Cardiac muscle cell (in vitro differentiated cells and primary cell): ENCODE measurements at places on chromosomes 3 and 15. TPM values are rescaled to one million over a fixed set of nuclear protein-coding genes. Genes with fewer than 3 reads are reported as not detected.

The WDR93 gene
- total RNA-seq, result 0.06 and 0.70 TPM in 2 replicates

The TMC3 gene
- total RNA-seq, result 0.21 and 0.32 TPM in 2 replicates

The HTD2 gene
- 9.9 and 11.8 TPM in 2 replicates for total RNA-seq

The STIMATE gene
- 9.0 and 17.4 TPM in 2 replicates for total RNA-seq

The ACSBG1 gene
- total RNA-seq, result 0.24 and 1.6 TPM in 2 replicates

The NR1I2 gene
- 0.06 TPM in 1 of 2 replicates, not detected in the other for total RNA-seq

The HAUS2 gene
- total RNA-seq, result 19.1 and 26.9 TPM in 2 replicates

The ADGRG7 gene
- total RNA-seq, result 43.2 and 46.5 TPM in 2 replicates

The ABI3BP gene
- 0.21 and 0.54 TPM in 2 replicates for total RNA-seq

The GMNC gene
- not detected in 2 replicates for total RNA-seq

The USP19 gene
- 103 and 122 TPM in 2 replicates for total RNA-seq

The ZNF197 gene
- 22.3 and 52.5 TPM in 2 replicates for total RNA-seq

The RBPMS2 gene
- total RNA-seq, result 18.4 and 35.4 TPM in 2 replicates

The BCL6 gene
- total RNA-seq, result 5.7 and 12.7 TPM in 2 replicates

The NOX5 gene
- total RNA-seq, result 0.12 and 0.25 TPM in 2 replicates

The SLC22A14 gene
- 0.07 and 0.12 TPM in 2 replicates for total RNA-seq

The CFAP100 gene
- not detected in 2 replicates for total RNA-seq

The CPA3 gene
- not detected in 2 replicates for total RNA-seq

The COL7A1 gene
- total RNA-seq, result 53.8 and 76.6 TPM in 2 replicates

The POLQ gene
- 3.0 and 7.1 TPM in 2 replicates for total RNA-seq

The ISG20 gene
- total RNA-seq, result 0.69 and 1.3 TPM in 2 replicates

The IQCH gene
- total RNA-seq, result 5.9 and 8.0 TPM in 2 replicates

The TIGIT gene
- total RNA-seq, result not detected in 2 replicates

The ITIH1 gene
- total RNA-seq, result not detected in 2 replicates

The OIP5 gene
- total RNA-seq, result 8.0 and 19.8 TPM in 2 replicates

The SPINK8 gene
- not detected in 2 replicates for total RNA-seq

The LYZL4 gene
- total RNA-seq, result 4.3 and 5.4 TPM in 2 replicates

The ADCY5 gene
- 47.7 and 93.7 TPM in 2 replicates for total RNA-seq

The TLR9 gene
- total RNA-seq, result 0.15 TPM in 1 of 2 replicates, not detected in the other

The NIPA2 gene
- total RNA-seq, result 49.8 and 80.7 TPM in 2 replicates

The OCA2 gene
- total RNA-seq, result 0.56 and 0.63 TPM in 2 replicates

The GHSR gene
- total RNA-seq, result not detected in 2 replicates

The QTRT2 gene
- 6.7 and 12.3 TPM in 2 replicates for total RNA-seq

The SNX22 gene
- 1.5 and 2.1 TPM in 2 replicates for total RNA-seq

The FBXL2 gene
- total RNA-seq, result 19.0 and 27.6 TPM in 2 replicates

The SH2D7 gene
- total RNA-seq, result not detected in 2 replicates

The PLAAT1 gene
- 35.4 and 44.1 TPM in 2 replicates for total RNA-seq

The TGM4 gene
- not detected in 2 replicates for total RNA-seq

The GOLGA8T gene
- 0.99 and 2.1 TPM in 2 replicates for total RNA-seq

The PP2D1 gene
- not detected in 2 replicates for total RNA-seq

The COL8A1 gene
- total RNA-seq, result 1.5 and 6.9 TPM in 2 replicates

The CCR8 gene
- total RNA-seq, result not detected in 2 replicates

The FGD5 gene
- total RNA-seq, result 0.74 and 1.1 TPM in 2 replicates

The CHRM5 gene
- not detected in 2 replicates for total RNA-seq

The STXBP5L gene
- 0.07 and 0.24 TPM in 2 replicates for total RNA-seq
